ENCODE measurements at places on chromosomes 6 and 20.

- DNase-seq, result peak; percentile 57
Measured at GRCh38 chr6:114108119-114109002, 137.4 kb upstream of the HDAC2 start.

DNA sequence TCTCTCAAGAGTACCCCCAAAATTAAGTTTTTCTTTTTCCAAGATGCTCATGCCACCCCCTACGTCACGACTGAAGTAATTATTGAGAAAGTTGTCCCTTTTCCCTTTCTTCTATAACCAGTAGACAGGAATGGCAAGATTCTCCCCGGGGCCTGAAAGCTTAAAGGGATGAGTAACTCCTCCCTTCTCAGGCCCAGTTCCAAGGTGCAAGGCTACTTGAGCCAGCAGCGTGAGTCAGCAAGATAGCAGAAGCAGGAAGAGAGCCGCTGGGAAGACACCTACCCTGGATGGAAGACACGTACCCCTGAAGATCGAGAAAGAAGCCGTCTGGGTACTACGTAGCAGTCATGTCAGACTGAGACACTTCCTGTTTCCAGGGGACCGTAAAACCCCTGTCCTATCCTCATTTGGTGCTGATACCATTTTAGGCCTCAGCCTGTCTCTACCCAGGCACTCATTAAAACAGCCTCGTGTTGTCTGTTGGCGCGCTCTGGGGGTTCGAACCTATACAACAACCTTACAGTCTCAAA lies 241.0 kb downstream of the ADGRG6 start:
- peak; percentile 54 for DNase-seq

DNA sequence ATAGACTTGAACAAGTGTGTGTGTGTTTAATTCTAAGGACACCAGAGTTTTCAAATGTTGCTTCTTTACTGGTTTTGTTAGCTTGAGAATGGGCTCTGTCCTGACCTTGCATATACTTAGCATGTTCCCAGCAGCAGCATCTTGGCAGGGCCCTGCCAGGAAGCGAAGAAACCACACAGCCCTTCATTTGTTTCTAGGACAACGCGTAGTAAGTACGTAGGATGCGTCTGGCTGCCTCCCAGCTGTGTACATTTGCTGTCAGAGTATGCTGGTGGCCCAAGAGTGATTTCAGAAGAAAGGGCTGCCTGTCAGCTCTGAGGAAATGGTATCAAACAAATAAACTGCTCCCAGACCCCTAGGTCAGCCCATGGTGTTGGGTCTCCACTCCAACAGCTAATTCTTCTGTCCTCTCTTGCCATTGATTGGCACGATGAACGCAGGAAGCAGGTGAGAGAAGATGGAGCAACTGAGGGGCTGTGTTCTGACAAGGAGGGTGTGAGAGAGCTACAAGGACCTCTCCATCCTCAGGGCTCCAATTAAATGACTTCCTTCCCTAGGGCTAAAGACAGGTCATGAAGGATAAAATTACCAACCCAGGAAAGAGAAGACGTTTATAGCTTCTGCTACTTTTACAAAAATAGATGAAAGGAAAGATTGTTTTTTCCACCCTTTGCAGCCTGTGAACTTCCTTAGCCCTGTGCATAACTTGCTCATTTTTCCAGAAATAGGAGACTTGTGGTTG lies 55.9 kb upstream of the HDDC2 start:
- DNase-seq, result no peak

- DNase-seq, result no peak
Measured at GRCh38 chr20:8943631-8944030, 125.3 kb upstream of the PLCB4 start.

- no peak for DNase-seq
Measured at GRCh38 chr6:79894939-79895338, 52.4 kb downstream of the ELOVL4 start.

GRCh38 chr6:43826730-43827129 lies 56.7 kb downstream of the VEGFA start:
- DNase-seq, result no peak

- DNase-seq, result no peak
Measured at GRCh38 chr6:169189182-169189581, 64.5 kb downstream of the THBS2 start.

GRCh38 chr20:35963878-35964277 lies 4.5 kb upstream of the CNBD2 start:
- no peak for DNase-seq

DNA sequence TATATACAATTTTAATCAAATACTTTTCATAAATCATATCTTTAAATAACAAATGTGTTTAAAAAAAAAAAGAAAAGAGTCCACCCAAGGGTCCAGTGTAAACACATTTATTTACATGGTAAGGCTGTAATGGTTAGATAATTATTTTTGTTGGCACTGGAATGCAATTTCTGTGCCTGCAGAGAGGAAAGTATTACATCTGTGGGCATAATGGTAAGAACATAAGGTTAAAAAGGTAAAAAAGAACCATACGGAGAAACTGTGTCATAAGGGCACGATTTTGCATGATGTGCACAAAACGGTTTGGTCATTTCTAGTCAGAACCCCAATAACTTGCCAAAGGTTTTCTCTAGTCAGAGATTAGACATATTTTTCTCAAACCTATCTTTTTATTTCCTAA lies 54.3 kb downstream of the RWDD2A start:
- DNase-seq, result no peak

All from psoas muscle (tissue), 8 donors.